ENCODE measurements at places on chromosomes 4 and X. TPM values are rescaled to one million over a fixed set of nuclear protein-coding genes. Genes with fewer than 3 reads are reported as not detected.

DNA sequence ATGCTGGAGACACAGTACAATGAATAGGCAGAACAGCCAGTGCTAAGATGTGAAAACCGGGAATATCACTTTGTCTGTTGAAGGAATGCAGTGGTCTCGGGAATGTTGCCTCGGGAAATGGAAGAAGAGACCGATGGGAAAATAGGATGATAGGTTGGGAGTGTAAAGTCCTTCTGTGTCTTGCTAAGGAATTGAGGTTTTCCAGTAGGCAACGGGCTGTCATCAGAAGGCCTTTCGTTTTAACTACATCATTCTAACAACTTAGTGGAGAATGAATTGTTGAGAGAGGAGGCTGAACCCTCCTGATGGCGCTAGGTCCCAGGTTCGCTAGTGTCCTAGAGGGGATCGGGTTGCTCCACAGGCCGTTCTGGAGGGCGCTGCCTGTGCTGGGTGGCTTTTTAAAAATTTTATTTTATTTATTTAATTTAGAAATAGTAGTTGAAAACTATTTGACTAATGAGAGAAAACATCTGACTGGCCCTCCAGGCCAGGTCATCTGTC, 730 bp downstream of the VBP1 start:
- H3K27me3 ChIP-seq: no peaks in the 10 kb centered on the region
- H3K4me1 ChIP-seq: peaks cover 18% of the 10 kb centered on the region
- DNase-seq: no peak
- H3K27ac ChIP-seq: peak overlapping the region; percentile 77
- peak overlapping the region; percentile 58 for H3K4me3 ChIP-seq

DNA sequence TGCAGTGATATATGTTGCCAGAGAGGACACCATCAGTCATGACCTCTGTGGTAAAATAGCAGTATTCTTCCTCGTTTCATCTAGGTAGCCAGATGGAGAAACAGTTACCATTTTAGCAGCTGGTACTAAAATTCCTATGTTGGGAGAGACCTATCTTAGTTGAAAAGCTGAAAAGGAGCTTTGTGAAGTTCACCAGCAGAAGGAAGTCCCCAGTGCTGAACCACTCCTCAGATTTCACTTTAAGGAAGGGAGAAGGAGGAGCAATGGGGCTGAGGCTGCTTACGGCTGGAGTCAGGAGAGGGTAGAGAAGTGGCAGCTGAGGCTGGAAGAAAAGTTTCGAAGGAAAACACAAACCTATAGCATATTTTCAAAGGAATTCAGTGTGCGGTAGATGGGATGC, 103.7 kb downstream of the ATXN3L start:
- H3K4me3 ChIP-seq: no peak overlapping the region
- DNase-seq: no peak
- no peak overlapping the region for H3K27ac ChIP-seq

DNA sequence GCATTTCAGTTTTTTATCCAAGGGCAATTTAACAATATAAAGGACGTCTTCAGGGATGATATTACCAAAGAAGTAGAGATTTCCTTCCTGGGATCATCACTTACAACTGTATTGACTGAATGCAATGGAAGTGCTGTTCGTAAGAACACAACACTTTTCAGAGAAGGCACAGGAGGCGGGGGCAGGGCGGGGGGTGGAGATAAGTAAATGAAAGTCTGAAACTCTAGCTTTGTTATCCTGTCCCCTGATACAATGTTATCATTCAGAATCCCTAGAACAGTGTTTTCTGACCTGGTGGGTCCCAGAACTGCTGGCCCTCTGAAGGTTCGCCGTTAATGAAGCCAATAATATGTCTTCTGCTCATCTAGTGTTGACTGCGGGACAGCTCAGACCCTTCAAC, 124.6 kb downstream of the NSUN7 start:
- H3K36me3 ChIP-seq: no peaks in the 10 kb centered on the region
- no peak overlapping the region for H3K27ac ChIP-seq
- no peak overlapping the region for H3K4me3 ChIP-seq
- H3K4me1 ChIP-seq: no peaks in the 10 kb centered on the region
- no peaks in the 10 kb centered on the region for H3K27me3 ChIP-seq

DNA sequence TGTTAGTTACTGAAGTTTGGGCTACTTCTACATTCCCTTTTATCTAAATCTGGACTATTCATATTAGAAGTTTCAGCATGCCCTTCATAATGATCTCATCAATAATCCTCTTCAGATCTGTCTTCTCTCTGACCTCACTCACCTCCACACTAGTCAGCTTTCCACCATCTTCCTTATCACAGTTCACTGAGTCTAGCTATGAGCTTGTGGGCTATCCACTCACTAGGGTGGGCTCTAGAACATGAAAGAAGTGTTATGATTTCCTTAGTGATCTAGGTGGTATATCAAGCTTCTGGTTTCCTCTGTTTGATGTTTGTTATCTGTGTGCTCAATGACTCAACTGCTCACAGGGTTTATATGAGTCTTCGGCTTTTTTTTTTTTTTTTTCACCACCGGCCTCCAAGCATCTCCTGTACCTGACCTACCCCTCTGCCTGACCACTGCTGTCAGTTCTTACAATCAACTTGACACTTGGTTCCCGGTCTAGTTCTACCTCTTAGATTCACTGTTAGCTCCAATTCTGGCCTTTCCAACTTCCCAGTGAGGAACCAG, 103.1 kb downstream of the PAPSS1 start:
- no peaks in the 10 kb centered on the region for H3K27me3 ChIP-seq
- no peaks in the 10 kb centered on the region for H3K4me1 ChIP-seq
- H3K27ac ChIP-seq: no peak overlapping the region
- no peak overlapping the region for H3K4me3 ChIP-seq
- DNase-seq: no peak

- H3K27ac ChIP-seq: no peak overlapping the region
- H3K36me3 ChIP-seq: no peaks in the 10 kb centered on the region
- no peak overlapping the region for H3K4me3 ChIP-seq
- no peaks in the 10 kb centered on the region for H3K4me1 ChIP-seq
- DNase-seq: no peak
These were observed 297.6 kb upstream of the STS start for GRCh38 chrX:6849716-6850414.

DNA sequence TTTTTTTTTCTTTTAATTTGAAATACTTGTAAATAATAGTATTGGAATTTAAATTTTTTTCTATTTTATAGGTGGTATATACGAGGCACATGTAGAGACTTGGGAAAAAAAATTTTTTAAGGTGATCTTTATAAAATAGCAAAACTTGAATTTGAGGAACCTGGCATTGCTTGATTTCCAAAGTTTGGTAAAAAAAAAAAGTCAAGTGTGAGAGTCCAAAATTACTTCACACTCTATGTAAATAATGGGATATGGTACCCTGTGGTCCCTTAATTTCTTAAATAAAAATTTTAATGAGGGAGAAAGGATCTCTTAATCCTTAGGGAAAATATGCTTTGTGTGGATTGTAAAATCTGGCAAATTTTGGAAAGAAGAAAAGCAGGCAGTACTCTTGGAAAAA, 19.0 kb downstream of the SPRY1 start:
- H3K4me1 ChIP-seq: no peaks in the 10 kb centered on the region
- no peak overlapping the region for H3K27ac ChIP-seq
- no peak for DNase-seq
- no peaks in the 10 kb centered on the region for H3K36me3 ChIP-seq
- no peaks in the 10 kb centered on the region for H3K27me3 ChIP-seq

DNA sequence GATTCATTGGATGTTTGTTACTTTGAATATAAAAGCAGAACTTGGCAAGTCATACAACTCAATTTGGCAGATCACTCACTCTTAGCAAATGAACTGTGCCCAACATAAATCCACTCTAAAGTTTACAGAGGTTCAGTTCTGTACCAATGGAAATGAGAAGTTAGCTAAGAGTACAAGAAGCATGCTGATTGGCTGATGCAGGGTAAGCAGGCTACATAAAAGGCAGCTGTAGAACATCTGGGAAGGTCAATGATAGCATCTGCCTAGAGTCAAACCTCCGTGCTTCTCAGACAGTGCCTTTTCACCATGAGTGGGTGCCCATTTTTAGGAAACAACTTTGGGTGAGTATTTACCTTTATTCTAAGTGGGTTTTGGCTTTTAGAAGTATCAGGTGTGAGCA, at the start of gene TDO2:
TSS of gene TDO2 (plus strand) at position 244 of the 400 bp plus-strand sequence. CDS start at position 307, 63 bp downstream.
- H3K27ac ChIP-seq: no peak within 1 kb of the TSS
- no peak within 1 kb of the TSS for H3K4me3 ChIP-seq
- H3K4me1 ChIP-seq: no peaks in the 10 kb centered on the region
- H3K27me3 ChIP-seq: no peaks in the 10 kb centered on the region
- no peak for DNase-seq
- no peaks in the 10 kb centered on the region for H3K36me3 ChIP-seq

GRCh38 chr4:160136021-160136420, 1033.1 kb downstream of the RAPGEF2 start:
- H3K27ac ChIP-seq: no peak overlapping the region
- H3K4me3 ChIP-seq: no peak overlapping the region
- H3K27me3 ChIP-seq: no peaks in the 10 kb centered on the region
- H3K4me1 ChIP-seq: no peaks in the 10 kb centered on the region
- no peak for DNase-seq

GRCh38 chr4:150773729-150774449, 191.9 kb downstream of the MAB21L2 start:
- H3K36me3 ChIP-seq: no peaks in the 10 kb centered on the region
- no peak overlapping the region for H3K27ac ChIP-seq
- no peak overlapping the region for H3K4me3 ChIP-seq

DNA sequence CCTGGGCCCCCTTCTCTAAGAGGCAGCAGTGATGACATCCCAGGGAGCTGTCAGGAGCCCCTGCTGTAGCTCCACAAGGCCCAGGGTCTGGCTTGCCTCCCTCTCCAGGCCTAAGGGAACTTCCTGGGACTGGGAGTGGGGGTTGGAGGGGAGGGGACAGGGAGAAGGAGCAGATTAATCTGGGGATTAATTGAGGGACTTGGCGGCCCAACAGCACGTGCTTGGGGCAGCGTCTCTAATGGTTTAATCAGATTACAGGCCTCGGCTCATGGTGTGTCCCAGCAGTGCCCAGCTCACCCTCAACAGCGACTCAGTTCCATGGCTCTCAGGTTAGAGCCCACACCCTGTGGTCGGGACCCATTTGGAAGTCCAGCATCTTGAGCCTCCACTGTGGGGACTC, 47.9 kb downstream of the EFNB1 start:
- H3K36me3 ChIP-seq: no peaks in the 10 kb centered on the region
- H3K27me3 ChIP-seq: no peaks in the 10 kb centered on the region
- H3K4me3 ChIP-seq: no peak overlapping the region
- no peak overlapping the region for H3K27ac ChIP-seq

GRCh38 chr4:150012851-150013360, 65.3 kb upstream of the DCLK2 start:
- no peak overlapping the region for H3K4me3 ChIP-seq
- H3K36me3 ChIP-seq: no peaks in the 10 kb centered on the region
- no peak for DNase-seq
- no peaks in the 10 kb centered on the region for H3K4me1 ChIP-seq

- no peaks in the 10 kb centered on the region for H3K36me3 ChIP-seq
- H3K27ac ChIP-seq: no peak overlapping the region
- DNase-seq: no peak
- H3K27me3 ChIP-seq: no peaks in the 10 kb centered on the region
These were observed 1608.9 kb upstream of the TENM3 start for GRCh38 chr4:180634306-180634705.

GRCh38 chr4:108774809-108775530, 12.1 kb upstream of the ETNPPL start:
- no peak for DNase-seq
- H3K4me1 ChIP-seq: no peaks in the 10 kb centered on the region
- no peak overlapping the region for H3K4me3 ChIP-seq
- H3K27ac ChIP-seq: no peak overlapping the region
- no peaks in the 10 kb centered on the region for H3K36me3 ChIP-seq

DNA sequence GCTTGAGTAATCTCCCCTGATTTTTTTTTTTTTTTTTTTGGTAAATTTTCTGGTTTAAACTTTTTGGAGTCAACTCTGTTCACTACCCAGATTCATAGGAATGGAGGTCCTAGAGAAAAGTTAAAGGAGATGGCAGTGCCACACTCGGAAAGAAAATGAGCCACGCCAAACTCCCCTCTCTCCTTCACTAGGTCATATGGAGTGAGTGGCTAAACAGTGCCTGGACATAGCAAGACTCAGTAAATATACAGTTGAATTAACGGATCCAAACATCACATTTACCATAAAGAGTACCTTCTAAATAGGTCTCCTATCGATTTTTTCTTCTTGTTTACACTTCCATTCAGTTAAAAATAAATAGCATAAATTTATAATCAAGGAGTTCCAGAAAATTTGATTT, 13.6 kb upstream of the AMTN start:
- no peaks in the 10 kb centered on the region for H3K4me1 ChIP-seq
- no peak overlapping the region for H3K4me3 ChIP-seq
- no peak overlapping the region for H3K27ac ChIP-seq
- H3K27me3 ChIP-seq: no peaks in the 10 kb centered on the region
- no peaks in the 10 kb centered on the region for H3K36me3 ChIP-seq

DNA sequence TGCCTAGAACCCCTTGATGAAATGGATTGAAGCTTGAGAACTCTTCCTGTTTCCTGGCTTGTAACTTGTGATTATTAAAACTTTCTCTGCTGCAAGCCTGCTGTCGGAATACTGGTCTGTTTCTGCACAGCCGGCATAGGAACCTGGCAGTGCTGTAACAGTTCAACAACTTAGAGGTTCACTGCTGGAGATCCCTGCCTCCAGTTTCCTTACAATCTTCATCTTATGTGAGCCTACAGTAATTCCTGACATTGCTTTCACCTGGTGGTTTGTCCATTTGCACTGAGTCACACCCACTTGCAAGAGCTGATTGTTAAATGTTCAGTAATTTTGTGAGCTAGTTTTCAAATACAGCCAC, 1.3 kb upstream of the SEPSECS start:
- no peaks in the 10 kb centered on the region for H3K27me3 ChIP-seq
- H3K36me3 ChIP-seq: no peaks in the 10 kb centered on the region
- peak overlapping the region; percentile 97 for H3K27ac ChIP-seq
- no peak overlapping the region for H3K4me3 ChIP-seq
- no peaks in the 10 kb centered on the region for H3K4me1 ChIP-seq

DNA sequence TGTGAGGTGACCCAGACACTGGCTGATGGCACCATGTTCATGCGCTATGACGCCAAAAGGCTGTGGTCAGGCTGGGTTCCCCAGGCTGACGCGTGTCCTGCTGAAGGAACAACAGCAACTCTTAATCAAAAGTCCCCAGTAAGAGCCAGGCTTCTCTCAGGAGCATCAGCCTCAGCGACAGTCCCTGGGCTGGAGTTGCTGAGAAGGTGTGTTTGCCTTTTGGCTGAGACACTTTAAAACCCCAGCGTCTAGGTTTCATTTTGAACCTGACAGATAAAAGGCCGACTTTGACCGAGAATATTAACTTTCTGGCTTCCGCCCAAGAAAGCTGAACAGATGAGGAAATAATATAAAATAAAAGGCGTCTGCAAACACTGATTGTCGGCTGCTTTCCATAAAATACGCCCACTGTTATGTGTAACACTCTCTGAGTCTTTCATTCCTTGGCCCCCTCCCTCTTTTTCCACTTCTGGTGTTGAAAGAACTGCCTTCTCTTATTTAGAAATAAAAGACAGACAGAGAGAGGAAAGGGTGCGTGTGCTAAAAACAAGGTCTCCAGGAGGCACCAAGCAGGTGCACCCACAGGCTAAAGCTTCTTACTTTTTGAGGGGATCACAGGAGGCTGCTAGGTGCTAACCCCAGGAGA, 373.6 kb downstream of the MID1IP1 start:
- H3K4me3 ChIP-seq: peak overlapping the region; percentile 16
- peak overlapping the region; percentile 31 for H3K27ac ChIP-seq
- H3K27me3 ChIP-seq: no peaks in the 10 kb centered on the region

TBC1D25 gene
- total RNA-seq: 9.3 TPM

MGAT4D gene
- not detected for total RNA-seq

MAGEA11 gene
- total RNA-seq: not detected

MTHFD2L gene
- 13.3 TPM for total RNA-seq

TMEM150C gene
- 1.3 TPM for total RNA-seq

UGT2B15 gene
- total RNA-seq: 13.0 TPM

TCEAL3 gene
- total RNA-seq: 9.9 TPM

PABPC1L2B gene
- total RNA-seq: not detected

CFI gene
- 7.0 TPM for total RNA-seq

STBD1 gene
- total RNA-seq: not detected
